Stimulated activated CD4-positive, alpha-beta T cell treated with anti-CD3 and anti-CD28 coated beads, Interleukin-2, amount 100 ng/mL, for 4 hours (primary cell): ENCODE measurements at places on chromosomes 4 and X.

GRCh38 chrX:42028109-42028508 lies 104.8 kb upstream of the CASK start:
- DNase-seq: no peak

DNA sequence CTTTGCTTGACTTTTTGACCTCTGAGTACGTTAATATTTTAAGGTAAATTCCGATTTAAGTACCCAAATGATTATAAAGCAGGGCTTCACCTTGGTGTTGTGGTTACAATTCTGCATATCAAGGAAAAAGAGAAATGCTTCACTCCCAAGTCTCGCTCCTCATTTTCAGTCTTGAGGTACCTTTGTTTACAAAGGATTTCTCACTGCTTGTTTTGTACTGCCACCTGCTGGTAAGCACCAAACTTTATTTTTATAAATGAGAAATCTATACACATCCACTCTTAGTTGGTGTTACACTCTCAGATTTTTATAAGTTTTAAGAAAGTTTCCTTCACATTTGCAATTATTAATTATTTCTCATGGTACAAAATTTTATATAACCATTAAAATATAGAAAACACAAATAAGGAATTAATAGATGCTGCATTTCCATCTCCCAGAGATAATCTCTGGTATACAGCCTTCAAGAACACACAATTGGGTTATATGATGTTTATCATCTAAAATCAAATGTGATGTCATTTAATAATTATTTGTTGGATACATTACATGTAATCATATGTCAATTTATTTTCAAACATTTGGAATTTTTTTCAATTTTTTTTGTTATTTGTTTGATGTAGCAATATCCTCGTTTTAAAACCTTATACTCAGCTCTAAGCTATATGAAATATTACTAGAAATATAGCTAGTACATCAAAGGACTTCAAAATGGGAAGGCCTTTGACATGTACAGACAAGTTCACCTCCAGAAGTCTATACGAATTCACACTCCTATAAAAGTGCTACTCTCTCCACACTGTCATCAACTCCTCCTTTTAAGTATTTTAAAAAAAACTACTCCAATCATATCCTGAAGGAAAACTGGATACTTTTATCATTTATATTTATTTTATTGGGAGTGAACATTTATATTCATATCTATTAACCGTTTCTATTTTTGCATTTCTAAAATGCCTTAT lies 179.9 kb downstream of the KCNIP4 start:
- no peak for DNase-seq

DNA sequence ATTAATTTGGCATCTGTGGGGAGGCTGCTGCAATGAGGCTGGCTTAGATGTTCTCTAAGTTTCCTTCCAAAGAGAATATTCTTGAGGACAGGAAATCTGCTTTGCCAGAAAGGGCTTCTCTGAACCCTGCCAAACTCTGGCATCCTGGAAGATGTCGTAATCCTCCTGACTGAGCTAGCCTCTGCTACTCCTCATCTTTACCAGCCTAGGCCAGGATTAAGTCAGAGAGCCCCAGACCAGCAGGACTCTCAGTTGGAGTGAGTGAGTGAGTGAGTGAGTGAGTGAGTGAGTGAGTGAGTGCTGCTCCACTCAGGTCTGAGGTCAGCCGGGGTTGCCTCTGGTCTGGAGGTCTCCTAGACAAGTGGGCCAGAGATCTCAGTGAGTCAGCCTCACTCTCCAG lies 104.9 kb upstream of the SOD3 start:
- DNase-seq: no peak

GRCh38 chrX:104343428-104344129 lies 88.8 kb upstream of the ESX1 start:
- DNase-seq: peak; percentile 0

- DNase-seq: no peak
Observed at GRCh38 chr4:36254371-36254770, 10.1 kb upstream of the ARAP2 start.

GRCh38 chr4:168434993-168435392 lies 45.3 kb downstream of the DDX60L start:
- no peak for DNase-seq

GRCh38 chr4:174402470-174403176 lies 118.9 kb downstream of the CEP44 start:
- no peak for DNase-seq

GRCh38 chr4:78747475-78747922 lies 28.7 kb upstream of the BMP2K start:
- DNase-seq: no peak

DNA sequence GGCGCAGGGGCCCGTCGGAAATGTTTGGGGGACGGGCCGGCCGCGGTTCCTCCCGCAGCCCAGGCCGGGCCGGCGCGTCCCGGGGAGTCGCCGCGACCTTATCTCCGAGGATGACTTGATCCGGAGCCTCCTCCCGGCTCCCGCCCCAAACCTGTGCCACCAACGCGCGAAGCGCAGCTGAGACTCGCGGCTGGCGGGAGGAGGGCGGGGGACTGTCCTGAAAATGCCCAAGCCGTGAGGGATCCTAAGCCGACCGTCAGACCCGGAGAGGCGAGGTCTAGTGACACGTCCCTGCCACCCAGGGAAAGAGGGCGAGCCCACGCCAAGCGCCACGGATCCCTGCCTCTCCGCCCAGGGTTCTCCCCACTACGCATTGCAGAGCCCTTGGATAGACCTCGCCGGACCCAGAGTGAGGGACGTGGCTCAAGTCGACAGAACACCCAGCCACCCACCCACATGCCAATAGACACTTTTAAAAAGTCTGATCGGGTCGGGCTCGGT lies 26.9 kb downstream of the UTP14A start:
- DNase-seq: no peak
